Right renal pelvis (tissue), 4 donors: ENCODE measurements at places on chromosomes 5 and 9.

GRCh38 chr5:19140276-19140675 lies 847.7 kb downstream of the CDH18 start:
- no peak for DNase-seq

DNA sequence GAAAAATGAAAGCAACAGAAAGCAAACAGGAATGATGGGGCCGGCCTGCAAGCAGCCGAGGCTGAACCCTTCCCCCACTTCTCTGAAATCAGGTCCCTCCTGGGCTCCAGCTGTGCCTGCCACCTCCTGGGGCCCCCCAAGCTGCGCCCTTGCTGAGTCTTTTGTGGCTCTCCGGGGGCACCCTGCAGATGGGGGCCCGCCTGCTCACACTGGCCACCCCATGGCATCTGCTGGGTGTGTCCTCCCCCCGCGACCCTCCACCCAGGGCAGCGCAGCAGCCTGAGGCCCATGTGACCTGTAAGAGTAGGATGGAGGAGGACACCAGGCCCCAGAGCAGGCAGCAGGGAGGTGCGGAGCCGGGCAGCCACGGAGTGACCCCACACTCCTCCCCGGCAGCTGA lies 5.7 kb downstream of the GPSM1 start:
- DNase-seq, result no peak

DNA sequence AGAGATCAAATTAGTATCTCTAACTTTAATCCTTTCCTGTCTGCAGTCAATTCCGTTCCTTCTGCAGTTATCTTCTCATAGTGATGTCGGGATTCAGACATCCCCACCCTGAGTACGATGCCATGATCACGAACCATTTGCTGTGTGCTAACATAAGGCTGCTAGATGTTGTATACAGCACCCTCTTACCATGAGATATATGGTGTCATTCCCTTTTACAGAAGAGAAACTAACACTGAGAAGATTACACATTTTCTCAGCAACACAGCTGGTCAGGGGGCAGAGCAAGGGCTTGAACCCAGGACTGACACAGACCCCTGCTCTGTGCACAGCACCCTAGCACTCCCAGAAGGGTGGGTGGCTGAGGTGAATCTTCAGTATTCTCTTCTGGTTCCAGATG lies 46.9 kb upstream of the HSD17B4 start:
- no peak for DNase-seq

GRCh38 chr5:56402266-56403220 lies 169.4 kb upstream of the ANKRD55 start:
- DNase-seq, result no peak

DNA sequence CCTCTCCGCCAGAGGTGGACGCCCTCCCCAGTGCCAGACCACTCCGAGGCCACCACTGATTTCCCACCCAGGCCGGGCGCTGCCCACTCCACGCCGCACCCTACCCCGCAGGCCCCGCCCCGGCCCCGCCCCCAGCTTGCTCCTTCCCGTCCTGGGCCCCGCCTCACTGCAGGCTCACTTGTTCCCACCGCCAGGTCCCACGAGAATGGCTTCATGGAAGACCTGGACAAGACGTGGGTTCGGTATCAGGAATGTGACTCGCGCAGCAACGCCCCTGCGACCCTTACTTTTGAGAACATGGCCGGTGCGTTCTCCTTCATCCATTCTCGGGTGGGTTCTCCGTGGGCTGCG lies 6.5 kb downstream of the LRRC26 start:
- no peak for DNase-seq

- no peak for DNase-seq
Observed at GRCh38 chr5:168898247-168898911, 319.2 kb upstream of the PANK3 start.

DNA sequence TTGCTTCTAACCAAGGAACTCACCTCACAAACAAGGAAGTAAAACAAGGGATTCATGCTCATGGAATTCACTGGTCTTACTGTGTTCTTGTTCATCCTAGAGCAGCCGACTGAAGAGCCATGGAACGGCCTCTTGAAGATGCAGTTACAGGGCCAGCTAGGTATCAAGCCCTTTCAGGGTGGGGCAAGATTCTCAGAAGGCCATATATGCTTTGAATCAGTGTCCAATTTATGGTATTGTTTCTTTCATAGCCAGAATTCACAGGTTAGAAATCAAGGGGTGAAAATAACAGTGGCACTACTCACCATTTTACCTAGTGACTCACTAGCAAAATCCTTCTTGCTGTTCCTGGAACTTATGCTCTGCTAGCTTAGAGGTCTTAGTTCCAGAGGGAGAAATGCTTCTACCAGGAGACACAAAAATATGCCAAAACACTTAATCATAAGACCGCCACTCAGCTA lies 159.5 kb upstream of the CDH10 start:
- DNase-seq, result no peak

DNA sequence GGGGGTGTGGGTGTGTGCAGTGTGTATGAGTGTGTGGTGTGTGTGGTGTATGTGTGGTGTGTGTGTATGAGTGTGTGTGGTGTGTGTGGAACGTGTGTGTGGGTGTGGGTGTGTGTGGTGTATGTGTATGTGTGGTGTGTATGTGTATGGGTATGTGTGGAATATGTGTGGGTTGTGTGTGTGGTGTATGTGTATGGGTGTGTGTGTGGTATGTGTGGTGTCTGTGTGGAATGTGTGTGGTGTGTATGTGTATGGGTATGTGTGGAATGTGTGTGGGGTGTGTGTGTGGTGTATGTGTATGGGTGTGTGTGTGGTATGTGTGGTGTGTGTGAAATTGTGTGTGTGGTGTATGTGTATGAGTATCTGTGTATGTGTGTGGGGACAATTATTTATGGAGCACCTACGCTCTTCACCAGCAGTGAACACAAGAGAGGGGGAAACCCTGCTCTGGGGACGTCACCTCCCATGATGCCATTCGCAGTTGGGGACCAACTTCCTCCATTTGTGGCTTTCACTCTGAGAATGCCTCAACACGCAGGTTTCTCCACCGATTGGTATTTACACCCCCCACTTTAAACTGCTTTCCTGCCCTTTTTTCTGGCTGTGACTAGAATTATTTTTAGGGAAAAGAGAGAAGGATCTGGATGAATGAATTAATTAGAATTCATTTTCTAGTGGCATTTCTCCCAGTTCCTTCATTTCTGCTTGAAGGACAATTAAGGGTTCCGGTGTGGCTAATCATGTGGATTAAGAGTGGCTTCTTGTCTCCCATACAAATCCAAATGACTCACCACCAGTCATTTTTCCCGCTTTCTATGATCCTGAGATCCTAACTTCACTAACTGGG lies 238.1 kb downstream of the ROR2 start:
- no peak for DNase-seq

GRCh38 chr5:110903966-110904365 lies 165.2 kb downstream of the SLC25A46 start:
- no peak for DNase-seq

DNA sequence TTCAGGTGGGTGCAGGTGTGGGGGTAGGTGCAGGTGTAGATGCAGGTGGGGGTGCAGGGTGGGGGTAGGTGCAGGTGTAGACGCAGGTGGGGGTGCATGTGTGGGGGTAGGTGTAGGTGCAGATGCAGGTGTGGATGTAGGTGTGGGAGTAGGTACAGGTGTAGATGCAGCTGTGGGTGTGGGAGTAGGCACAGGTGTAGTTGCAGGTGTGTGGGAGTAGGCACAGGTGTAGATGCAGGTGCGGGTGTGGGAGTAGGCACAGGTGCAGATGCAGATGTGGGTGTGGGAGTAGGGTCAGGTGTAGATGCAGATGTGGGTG lies 94.6 kb downstream of the PHF2 start:
- no peak for DNase-seq

GRCh38 chr9:38004809-38005560 lies 64.0 kb downstream of the SHB start:
- no peak for DNase-seq

DNA sequence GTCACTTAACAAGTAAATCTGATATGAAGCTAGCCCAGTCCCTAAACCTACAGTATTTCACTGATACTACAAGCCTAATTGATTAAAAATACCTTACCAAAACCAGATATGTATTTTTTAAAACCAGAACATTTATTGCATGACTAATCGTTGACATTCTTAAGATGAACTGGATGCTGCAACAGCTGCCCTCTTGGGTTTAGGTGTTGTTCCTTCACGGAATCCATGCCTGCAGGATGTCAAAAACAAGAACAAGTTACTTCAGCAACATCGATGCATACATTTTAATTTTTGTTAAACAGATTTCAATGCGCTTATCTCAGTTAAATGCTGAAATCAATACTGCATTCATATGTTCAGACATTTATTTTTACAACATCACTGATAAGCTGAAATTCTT lies 2.7 kb downstream of the RPL37 start:
- DNase-seq, result no peak

DNA sequence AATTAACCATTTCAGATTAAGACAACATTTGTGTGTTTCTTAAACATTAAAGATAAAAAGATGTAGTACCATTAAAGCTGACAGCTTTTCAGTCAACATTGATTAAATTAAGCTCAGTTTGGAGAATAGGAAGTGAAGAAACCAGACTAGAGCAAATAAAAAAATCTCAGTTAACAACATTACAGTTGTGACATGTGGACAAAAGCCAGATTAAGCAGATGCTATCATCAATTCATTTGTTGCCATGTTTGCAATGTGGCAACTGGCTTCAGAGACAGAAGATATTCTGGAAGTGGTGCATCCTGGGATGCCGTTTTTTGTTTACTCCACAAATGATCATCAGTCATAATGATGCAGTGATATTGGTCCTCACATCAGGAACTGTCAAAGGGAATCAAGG lies 70.3 kb upstream of the CNTLN start:
- no peak for DNase-seq

- no peak for DNase-seq
Observed at GRCh38 chr5:128559300-128560297, 21.6 kb upstream of the FBN2 start.

DNA sequence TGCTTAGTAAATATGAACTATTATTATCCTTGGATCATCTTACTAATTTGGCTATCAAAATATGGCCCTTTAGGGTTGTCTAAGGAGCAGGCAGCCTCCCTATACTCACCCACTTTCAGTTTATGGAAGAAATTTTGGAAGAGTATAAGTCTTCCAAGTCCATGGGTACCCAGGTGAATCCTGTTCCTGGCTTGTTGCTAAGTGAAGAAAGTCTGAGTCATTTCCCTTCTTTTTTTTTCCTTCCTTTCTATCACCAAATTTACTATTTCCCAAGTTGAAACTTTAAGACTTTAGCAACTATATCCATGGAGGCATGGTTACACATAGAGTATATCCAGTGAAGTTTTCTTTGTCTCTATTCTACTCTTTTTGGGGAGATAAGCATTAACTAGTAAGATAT lies 184.0 kb upstream of the ACTBL2 start:
- DNase-seq, result no peak

DNA sequence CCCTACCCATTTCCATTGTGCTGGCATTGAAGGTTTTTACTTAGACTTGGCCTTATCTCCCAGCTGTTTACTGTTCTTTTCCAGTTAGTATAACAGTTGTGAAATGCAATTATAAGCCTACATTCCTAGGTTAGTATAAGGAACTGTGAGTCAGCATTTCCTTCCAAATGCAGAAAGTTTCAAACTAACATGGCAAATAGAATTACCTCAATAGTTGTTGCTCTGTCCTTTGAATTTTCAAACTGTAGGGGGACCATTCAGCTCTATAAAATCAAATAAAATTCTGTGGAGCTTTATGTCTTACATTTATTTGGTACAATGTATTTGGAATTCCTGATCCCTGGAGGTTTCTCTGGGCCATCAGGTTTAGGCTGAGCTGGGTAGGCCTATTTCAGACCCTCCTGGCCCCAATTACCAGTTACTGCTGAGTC lies 47.2 kb downstream of the ARHGEF28 start:
- no peak for DNase-seq

DNA sequence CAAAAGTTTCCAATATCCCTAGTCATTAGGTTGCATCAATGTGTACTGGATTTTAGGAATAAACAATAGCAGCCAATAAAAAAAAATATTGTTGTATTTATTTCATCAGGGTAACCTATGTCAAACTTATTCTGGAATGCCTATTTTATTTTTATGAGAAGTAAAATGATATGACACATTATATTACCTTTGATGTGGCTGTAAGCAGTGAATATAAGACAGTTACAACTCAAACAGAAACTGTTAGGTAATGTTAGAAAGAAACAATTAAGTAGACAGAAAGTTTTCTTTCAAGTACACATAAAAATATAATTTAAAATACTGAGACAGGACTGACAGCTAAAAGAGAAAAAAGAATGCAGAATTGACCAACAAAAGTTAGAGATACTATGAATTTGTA lies 65.5 kb downstream of the GNG10 start:
- DNase-seq, result no peak

DNA sequence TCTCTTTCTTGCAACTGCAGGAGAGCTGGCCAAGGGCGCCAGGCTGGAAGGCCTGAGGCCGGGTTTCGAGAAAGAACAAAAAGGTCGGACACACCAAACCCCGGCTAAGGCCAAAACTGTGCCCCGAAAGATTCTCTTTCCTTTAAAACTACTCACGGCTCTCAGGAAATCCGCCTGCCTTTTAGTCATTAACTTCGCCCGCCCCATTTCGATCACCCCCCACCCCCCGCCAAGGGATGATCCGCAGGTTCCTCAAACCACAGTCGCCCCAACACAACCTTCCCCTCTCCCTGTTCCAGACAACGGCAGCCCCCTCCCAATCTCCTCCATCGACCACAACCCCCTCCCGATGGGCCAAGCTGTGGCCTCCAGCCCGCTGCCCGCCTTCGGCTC lies 536 bp downstream of the FEM1C start:
- peak; percentile 33 for DNase-seq

- no peak for DNase-seq
Observed at GRCh38 chr5:148268566-148268965, at the start of gene SPINK13. TSS of gene SPINK13 (plus strand) at chr5:148268794. CDS start at chr5:148270073, 1,279 bp downstream.

DNA sequence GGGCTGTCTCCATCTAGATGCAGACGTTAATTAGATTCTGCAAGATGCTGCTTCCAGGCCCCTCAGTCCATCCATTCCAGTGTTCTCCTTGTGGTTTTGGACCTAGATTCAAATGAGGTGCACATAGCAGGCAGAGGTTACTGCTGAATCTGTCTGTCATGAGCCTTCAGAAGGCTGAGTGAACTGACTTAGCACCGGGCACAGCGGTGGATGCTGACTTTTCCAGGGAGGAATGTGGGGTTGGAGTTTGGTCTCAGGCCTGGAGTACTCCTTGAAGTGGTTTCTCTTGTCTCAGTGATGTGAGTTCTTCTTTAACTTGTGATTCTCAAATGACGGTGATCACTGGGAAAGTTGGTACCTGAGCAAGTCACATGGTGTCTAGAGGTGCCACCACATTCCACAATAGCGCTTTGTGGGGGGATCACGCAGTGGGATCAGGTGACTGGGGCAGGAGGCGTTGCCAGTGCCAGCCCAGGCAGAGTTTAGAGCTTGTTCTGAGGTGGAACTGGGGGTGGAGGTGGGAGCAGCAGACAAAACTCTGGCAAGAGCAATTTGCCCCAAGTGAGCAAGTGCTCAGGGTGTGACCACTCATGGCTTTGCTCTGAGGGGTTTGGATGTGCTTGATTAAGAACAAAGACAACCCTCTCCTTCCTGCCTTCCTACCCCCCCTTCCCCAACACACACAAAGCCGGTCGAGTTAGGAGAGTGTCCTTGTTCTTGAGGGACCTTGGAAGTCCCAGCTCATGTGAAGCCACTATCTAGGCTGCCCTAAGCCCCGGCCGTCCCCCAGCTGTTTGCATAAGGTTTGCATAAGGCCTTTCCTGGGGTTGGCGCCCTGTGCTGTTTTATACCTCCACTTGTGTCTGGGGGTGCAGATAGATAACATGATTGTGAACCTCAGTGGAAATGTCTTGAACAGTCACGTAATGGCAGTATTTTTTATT lies 25.1 kb downstream of the JADE2 start:
- DNase-seq, result no peak
